ENCODE measurements at places on chromosomes 11 and 22. TPM values are rescaled to one million over a fixed set of nuclear protein-coding genes. Genes with fewer than 3 reads are reported as not detected.

- no peaks in the 10 kb centered on the region for H3K4me1 ChIP-seq
- H3K27me3 ChIP-seq: no peaks in the 10 kb centered on the region
- no peak overlapping the region for H3K4me3 ChIP-seq
- DNase-seq: no peak
- H3K27ac ChIP-seq: no peak overlapping the region
Observed at GRCh38 chr11:79309407-79309806, 131.4 kb downstream of the TENM4 start.

- no peaks in the 10 kb centered on the region for H3K36me3 ChIP-seq
- no peak overlapping the region for H3K27ac ChIP-seq
- no peak for DNase-seq
- no peak overlapping the region for H3K4me3 ChIP-seq
- peaks cover 10% of the 10 kb centered on the region for H3K4me1 ChIP-seq
Observed at GRCh38 chr11:61745781-61746441, 6.5 kb upstream of the MYRF start.

GRCh38 chr11:22190827-22191463, 1.9 kb upstream of the ANO5 start:
- H3K4me3 ChIP-seq: no peak overlapping the region
- no peak overlapping the region for H3K27ac ChIP-seq
- DNase-seq: no peak
- peaks cover 23% of the 10 kb centered on the region for H3K4me1 ChIP-seq

DNA sequence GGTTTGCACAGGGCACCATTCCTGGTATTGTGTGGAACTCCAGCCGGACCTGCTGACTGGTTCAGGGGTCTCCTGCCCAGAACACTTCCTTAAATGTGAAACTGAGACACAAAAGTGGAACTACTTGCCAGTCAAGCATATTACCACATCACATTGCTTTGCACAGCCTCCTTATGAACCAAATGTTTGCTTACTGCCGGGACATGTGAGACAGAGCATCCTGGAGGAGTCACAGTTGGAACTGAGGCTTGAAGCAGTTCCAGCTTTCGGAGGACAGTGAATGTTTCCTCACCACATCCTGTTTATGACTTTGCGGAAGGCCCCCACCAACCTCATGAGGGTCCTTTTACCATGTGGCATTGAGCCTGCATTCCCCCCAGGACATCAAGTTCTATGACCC, 105.8 kb upstream of the ARHGAP42 start:
- no peak overlapping the region for H3K27ac ChIP-seq
- H3K4me3 ChIP-seq: no peak overlapping the region
- DNase-seq: peak; percentile 28
- no peaks in the 10 kb centered on the region for H3K36me3 ChIP-seq
- no peaks in the 10 kb centered on the region for H3K27me3 ChIP-seq

DNA sequence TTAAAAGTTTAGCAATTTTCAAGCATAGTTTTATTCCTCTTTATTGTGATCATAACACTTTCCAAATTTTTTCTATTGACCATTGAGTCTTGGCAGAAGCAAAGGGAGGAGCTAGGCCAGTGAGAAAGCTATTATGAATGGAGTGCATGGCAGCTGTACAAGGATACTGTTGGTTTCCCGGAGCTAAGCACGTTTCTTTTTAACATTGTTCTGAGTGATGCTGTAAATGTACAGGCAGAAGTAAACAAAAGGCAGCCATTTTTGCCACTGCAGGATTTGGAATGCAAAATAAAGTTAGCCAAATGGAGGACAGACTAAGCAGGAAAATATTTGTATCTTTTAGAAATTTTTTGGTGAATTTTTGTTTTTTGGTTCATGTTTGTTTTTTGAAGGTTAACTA, 16.2 kb downstream of the CBL start:
- H3K4me3 ChIP-seq: no peak overlapping the region
- H3K36me3 ChIP-seq: no peaks in the 10 kb centered on the region
- H3K27ac ChIP-seq: peak overlapping the region; percentile 21
- no peaks in the 10 kb centered on the region for H3K27me3 ChIP-seq

DNA sequence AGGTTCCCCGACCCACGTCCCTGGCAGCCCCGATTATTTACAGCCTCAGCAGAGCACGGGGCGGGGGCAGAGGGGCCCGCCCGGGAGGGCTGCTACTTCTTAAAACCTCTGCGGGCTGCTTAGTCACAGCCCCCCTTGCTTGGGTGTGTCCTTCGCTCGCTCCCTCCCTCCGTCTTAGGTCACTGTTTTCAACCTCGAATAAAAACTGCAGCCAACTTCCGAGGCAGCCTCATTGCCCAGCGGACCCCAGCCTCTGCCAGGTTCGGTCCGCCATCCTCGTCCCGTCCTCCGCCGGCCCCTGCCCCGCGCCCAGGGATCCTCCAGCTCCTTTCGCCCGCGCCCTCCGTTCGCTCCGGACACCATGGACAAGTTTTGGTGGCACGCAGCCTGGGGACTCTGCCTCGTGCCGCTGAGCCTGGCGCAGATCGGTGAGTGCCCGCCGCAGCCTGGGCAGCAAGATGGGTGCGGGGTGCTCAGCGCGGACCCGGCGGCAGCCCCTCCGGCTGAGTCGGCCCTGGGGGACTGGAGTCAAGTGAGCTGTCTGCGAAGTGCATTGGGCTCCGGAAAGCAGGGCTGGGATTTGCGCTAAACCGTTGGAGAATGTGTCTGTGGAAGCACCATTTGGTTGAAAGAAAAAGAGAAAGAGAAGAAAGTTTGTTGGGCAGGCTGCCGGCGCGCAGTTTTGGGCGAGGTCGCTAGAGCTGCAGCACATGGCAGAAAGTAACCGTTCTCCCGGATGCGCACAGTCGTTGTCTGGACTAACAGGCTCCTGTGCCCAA, at the start of gene CD44:
TSS of gene CD44 (plus strand) at position 229 of the 779 bp plus-strand sequence. CDS start at position 362, 133 bp downstream.
- peaks cover 19% of the 10 kb centered on the region for H3K4me1 ChIP-seq
- H3K36me3 ChIP-seq: no peaks in the 10 kb centered on the region
- H3K27me3 ChIP-seq: no peaks in the 10 kb centered on the region

GRCh38 chr11:95360377-95361075, 129.5 kb upstream of the SESN3 start:
- no peaks in the 10 kb centered on the region for H3K36me3 ChIP-seq
- DNase-seq: no peak
- peaks cover 13% of the 10 kb centered on the region for H3K4me1 ChIP-seq
- H3K27me3 ChIP-seq: no peaks in the 10 kb centered on the region

- H3K4me3 ChIP-seq: no peak overlapping the region
- no peak for DNase-seq
- no peaks in the 10 kb centered on the region for H3K36me3 ChIP-seq
- no peak overlapping the region for H3K27ac ChIP-seq
Observed at GRCh38 chr22:27724709-27725108, 76.8 kb downstream of the MN1 start.

KIF18A gene
- total RNA-seq: 0.45 TPM

LSP1 gene
- 9.8 TPM for total RNA-seq

ZNRF3 gene
- total RNA-seq: 7.4 TPM

DLG2 gene
- total RNA-seq: 4.3 TPM

Data from stomach (tissue), 19 donors.